ENCODE measurements at places on chromosomes 11 and 22.

GRCh38 chr22:22771696-22772377, 115.8 kb upstream of the IGLL5 start:
- no peak for DNase-seq

- no peak for DNase-seq
Observed at GRCh38 chr22:21450320-21450831, 16.8 kb upstream of the TMEM191C start.

- DNase-seq = no peak
Observed at GRCh38 chr11:124970925-124971324, 16.9 kb downstream of the CCDC15 start.

DNA sequence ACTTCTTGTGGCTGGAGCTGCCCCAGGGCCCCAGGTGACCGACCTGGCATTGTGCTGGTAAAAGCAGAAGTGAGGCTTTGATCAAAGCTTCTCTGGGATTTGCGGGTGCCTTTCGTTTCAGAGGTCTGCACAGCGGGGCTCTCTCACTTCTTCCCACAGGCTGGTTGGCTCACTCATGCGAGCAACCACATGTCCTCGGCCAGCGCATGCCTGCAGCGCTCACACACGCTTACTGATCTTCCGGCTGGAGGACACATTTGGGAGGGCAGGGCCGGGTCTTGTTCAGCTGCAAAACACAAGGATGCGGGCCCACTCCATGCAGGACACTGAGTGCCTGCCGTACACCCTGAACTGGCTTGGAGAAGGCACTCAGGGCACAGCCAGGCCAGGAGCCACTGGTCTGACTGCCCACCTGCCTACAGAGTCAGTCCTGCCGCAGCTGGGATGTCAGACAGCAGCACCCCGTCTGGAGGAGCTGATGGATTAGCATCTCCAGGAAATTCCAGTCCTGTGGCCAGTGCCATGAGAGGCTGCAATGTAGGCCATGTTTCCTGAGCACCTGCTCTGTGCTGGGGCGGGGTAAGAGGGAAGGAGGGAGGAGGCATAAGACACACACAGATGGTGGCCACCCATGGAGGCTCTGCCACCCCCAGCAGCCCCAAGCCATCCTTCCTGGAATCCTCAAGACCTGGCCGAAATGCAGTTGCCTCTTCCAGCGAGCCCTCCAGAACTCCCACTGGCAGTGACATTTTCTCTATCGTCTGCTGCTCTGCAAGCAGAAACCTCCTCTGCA, 1383.2 kb downstream of the BRD1 start:
- DNase-seq = no peak

DNA sequence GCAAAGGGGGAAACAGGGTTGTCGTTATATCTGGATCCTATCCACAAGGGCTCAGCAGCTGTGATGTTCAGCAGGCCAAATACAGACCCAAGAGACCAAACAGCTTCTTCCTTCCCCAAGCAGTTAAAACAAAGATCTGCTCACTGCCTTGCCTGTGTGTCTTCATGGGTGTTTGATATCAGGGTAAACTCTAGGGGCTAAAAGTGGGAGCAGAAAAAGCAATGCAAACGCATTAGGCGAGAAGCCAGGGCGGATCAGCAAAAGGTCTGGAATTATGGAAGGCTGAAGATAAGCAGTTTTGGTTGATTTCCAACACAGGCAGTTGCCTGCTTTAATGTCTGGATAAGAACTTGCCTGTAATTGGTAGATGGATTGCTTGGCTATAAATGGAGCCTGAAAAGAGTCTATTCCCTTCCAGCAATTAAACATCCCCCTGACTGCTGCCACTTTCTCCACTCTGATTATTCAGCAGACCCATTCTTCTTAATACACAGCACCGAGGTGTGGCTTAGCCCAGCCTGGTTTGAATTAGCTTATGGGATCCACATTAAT, 126.3 kb downstream of the COMMD9 start:
- no peak for DNase-seq

GRCh38 chr11:120966840-120967239, 57.1 kb upstream of the TBCEL start:
- no peak for DNase-seq

DNA sequence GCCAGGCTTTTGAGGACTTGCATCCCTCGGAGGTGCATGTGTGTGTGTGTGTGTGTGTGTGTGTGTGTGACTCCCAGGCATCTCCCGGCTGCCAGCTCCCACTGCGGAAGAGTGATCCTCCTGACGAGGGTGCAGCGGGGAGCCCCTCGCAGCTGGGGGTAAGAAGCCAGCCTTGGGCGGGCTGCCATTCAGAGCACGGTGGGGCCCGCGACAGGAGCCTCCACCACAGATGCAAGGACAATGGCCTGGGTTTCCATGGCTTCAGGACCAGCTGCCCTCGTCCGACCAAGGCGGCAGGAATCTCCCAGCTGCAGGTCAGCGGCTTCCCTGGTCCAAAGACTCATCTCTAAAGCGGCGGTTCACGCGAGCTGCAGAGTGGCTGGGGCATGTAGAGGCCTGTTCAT, 908.5 kb downstream of the BRD1 start:
- DNase-seq = peak; percentile 6

GRCh38 chr22:43884600-43885318, 7.1 kb downstream of the PNPLA5 start:
- no peak for DNase-seq

GRCh38 chr22:25407859-25408229, 156.6 kb upstream of the GRK3 start:
- DNase-seq = no peak

- no peak for DNase-seq
Observed at GRCh38 chr11:84655712-84656111, 971.4 kb downstream of the DLG2 start.

DNA sequence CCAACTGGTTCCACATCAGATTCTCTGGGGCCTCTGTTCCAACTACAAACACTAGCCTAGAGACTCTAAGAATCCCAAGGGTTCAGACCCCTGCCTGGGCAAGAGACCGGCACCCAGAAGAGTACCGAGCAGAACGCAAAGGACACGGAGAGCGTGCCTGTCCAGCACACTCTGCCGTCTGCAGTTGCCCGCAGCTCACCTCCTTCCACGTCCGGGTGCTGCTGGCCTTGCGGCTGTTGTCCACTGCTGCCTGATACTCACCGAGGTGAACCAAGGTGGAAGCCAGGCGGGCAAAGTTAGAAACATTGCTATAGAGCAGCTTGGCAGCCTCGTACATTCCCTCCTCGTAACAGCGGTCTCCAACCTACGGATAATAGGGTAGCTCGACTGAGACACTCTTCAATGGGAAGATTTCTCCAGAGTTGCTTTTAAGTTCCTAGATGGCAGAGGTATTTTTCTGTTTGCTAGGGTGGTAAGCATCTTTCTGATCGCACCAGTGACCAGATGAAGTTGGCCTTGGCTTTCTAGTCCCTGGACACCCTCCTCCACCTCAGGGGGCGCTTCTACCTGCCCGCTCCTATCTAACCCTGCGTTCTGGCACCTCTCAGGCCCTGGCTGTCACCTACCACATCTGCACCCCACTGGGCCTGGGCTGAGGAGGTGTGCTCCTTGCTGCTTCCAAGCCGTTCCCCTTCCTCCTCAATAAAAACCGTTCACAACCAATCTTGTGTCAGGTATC, 22.8 kb upstream of the SLC25A1 start:
- no peak for DNase-seq

DNA sequence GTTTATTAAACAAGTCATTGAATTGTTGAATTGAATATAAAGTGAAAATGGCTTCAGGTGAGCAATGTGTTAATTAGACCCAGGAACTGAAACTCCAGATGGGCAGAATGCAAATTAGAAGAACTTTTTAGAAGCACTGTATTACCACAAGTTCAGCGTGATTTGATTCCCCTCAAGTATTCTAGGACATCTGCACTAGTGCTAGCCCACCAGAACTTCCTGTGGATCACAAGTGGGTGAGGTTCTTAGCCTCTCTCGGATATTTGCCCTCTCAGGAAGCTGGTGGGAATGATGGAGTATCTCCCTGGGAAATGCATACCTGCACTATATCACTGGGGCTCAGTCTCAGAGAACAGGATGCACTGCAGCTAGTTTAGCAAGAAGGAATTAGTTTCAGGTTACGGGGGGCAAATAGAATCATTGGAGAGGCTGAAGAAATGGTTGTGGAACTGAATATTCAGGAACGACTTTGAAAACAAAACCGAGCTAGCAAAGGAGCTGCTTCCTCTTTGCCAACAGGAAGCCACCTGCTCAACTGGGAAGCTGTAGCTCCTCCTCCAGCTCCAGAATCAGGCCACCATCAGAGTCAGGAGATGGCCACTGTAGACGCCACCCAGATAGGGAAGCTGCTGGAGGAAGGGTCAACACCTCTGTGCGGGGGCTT, 74.3 kb downstream of the DHCR7 start:
- DNase-seq = no peak

- DNase-seq = no peak
Observed at GRCh38 chr11:60125956-60126585, 37.6 kb downstream of the MS4A2 start.

DNA sequence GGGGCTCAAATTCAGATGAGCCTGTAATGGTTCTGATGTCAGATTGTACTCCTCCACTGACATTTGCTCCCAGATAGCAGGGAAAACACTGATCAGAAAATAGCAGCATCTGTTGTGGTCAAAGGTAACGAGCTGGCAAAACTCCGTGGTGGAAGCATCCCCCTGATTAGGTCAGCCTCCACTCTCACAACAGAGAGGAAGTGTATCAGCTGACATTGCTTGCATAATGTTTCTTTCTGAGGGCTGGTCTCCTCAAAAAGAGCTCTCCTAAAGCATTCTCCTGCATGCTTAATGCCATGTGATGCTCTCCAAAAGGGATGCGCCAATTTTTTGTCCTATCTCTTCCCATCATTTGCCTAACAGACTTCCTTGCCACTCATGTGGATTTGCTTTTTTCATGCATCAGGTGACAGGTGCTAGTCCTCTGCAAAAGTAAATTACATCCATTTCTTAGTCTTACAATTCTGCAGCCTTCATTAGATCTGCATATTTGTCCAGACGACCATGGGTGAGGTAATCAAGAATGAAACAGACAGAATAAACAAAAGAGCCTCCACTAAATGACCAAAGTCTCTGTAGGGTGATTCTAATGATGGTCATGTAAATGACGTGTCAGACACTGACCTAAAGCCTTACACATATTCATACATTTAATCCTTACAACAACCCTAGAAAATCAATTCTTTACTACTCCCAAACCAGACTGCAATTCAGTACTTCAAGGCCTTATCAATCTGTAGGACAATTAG, 6.4 kb upstream of the TENM4 start:
- DNase-seq = no peak

DNA sequence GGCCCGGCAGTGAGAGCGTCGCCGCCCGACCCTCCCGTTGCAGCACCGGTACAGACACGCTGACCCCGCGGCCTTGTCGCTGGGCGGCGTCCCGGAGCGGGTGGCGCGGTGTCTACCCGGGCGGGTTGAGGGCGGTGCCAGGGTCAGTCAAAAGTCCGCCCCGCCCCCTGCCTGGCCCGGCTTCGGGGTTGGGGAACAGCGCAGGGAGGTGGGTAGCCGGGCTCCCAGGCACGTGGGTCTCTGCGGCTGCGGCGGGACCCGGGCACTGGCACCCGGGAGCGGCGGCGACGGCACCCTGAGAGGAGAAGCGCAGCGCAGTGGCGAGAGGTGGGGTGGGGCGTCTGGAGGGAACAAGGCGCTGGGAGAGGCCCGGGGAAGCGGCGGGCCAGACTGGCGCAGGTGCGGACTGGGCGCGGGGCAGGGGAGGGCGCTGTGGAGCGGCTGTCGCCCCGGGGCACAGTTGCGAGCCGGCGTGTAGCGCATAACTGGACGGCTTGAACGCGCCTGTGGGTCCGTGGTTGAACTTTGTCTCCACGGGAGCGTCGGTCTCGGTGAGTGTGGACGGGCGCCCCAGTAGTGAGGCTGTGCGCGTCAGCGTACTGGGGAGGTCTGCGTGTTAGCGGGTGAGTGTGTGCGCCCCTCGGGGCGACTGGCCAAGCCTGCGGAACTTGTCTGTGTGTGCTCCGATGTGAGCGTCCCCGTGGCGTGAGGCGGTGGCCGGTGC, at the start of gene P2RY2:
P2RY2 (plus strand) TSS at position 176 of the 724 bp plus-strand sequence. CDS start 15,879 bp downstream, outside the sequence.
- no peak for DNase-seq

GRCh38 chr11:8512547-8512946, 81.5 kb downstream of the STK33 start:
- DNase-seq = no peak

GRCh38 chr11:96187822-96188221, 155.2 kb downstream of the MAML2 start:
- DNase-seq = no peak

GRCh38 chr11:11396301-11397035, 43.4 kb upstream of the CSNK2A3 start:
- DNase-seq = no peak

GRCh38 chr11:120867531-120867930, 156.4 kb upstream of the TBCEL start:
- no peak for DNase-seq
